Renal pelvis (tissue), 12 donors: ENCODE measurements at places on chromosomes 1 and 21.
A peak's percentile ranks its signal among the peaks of the same experiment; 100 is the strongest.

DNA sequence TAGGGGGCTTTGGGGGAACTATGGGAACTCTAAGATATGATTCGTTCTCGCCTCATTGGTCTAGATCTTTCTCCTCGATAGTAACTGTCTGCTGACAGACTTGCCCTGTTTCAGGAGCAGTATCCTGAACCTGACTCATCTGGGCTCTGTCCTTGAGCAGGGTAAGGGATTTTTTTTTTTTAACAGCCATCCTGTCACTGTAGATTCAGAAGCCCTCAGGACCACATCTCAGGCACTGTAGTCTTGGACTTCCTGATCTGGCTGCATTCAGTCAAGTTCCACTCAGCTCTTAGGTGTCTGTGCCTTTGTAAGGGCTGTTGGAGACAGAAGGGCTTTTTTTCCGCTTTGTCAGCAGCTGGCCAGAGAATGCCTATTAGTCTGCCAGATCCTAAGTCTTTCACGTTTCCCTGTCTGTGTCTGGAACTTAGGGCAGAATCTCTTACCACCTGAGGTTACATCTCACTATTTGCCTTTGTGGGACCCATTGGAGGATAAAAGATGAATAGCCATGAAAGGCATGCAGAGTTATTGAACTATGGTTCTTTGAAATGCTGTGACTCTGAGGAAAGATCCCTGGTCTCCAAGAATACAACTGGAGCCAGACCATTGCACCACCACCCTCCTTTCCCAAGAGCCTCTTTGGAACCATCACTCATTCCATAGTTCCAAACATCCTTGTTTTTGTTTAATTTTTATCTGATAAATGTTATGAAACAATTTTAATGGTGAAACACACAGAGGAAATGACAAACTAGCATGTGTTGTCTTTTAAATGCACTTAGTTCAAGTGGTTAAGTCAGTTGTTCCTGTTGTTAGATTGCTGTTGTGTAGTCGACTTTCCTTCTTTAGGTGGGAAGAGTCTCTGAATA is 49.7 kb upstream of the MACF1 start:
- no peak for DNase-seq

DNA sequence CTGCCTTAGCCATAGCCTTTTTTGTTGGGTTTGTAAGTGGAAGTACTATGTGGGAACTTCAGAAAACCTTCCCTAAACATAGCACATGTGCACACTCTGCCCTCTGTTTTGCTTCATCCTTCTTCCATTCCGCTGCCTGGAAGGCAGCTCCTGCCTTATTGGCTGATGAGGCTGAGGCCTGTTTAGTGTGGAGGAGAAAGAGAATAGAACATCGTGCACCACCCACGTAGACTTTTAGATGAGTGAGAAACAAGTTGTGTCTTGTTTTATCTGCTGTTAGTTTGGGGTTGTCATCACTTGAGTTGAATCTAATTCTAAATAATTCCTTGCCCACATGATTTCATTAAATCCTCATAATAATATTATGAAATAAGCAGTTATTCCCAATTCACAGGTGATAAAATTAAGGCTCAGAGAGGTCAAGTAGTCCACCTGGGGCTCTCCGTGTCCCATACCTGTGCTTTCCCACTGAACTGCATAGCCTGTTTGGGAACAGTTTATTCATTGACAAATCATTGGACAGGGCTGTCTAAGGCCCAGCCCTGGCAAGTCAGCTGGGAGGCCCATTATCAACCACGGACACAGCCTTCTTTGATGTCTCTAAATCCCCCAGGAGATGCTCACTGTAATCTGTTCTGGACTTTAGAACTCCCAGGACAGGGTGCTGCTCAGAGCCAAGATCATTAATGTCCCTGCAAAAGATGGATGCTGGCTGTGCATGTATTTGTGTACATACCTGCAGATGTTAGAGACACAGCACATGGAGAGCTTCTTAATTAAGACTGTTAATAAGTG is 93.0 kb downstream of the ABCA4 start:
- no peak for DNase-seq

- DNase-seq = no peak
Observed at GRCh38 chr1:230069796-230070195, 2.8 kb downstream of the GALNT2 start.

DNA sequence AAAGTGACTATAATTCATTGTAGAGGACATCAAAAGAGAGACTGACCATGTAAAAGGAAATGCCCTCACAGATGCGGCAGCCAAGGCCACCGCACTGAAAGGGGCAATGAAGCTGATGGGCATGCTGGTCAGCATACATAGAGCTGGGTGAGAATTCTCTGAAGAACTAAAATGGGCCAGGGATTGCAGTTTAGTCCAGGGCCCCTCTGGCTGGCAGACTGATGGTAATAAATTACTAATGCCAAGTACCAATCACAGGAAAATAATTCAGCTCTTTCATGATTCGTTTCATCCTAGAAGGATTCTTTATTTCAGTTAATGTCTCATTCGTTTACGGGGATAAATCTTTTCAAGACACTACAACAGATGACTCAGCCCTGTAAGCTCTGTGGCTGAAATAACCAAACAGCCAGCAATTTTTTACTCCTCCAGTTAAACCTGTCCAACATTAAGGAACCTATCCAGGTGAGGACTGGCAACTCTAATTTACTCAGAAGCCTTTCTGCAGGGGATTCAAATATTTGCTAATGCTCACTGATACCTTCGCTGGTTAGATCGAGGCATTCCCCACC is 56.9 kb upstream of the MAP1LC3C start:
- no peak for DNase-seq

DNA sequence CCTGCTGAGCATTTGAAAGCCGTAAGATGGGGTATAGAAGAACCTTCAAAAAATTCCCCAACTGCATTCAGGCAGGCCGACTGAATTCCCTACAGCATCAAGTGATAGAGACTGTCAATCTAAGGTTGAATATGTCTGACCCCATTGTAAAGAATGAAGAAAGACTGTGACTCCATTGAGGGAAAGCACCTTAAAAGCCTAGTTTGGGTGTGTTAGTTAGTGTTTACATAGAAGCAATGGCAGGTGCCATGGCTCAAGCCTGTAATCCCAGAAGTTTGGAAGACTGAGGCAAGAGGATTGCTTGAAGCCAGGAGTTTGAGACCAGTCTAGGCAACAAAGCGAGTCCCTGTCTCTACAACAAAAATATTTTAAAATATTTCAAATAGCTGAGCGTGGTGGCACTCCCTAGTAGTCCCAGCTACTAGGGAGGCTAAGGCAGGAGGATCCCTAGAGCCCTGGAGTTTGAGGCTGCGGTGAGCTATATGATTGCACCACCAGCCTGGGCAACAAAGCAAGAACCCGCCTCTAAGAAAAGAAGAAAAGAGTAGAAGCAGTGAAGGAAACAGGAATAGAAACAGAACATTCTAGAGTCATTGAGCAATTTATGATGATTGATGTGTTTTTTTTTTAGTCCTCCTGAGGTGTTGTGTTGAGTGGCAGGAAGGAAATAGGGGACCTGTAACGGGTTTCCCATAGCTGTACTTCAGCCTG is 15.4 kb downstream of the POLR3GL start:
- no peak for DNase-seq

DNA sequence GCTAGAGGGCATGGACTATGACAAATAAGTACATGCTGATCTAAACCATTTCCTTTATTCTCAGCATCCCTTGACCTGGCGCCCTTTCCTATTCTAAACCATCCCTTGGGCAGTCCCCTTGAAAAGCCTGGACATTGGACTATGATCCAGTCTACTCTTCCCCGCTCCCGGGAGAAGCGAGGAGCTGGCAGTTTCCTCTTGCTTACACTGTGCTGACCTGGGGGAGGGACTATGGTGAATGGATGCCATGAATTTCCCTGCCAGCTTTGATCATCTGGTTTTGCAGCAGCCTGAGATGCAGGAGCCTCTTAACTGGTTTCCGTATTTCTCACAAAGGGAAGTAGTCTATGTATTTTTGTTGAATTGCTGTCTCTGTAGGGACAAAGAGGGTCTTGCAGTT is 121.7 kb downstream of the KIF26B start:
- DNase-seq = peak; percentile 48

DNA sequence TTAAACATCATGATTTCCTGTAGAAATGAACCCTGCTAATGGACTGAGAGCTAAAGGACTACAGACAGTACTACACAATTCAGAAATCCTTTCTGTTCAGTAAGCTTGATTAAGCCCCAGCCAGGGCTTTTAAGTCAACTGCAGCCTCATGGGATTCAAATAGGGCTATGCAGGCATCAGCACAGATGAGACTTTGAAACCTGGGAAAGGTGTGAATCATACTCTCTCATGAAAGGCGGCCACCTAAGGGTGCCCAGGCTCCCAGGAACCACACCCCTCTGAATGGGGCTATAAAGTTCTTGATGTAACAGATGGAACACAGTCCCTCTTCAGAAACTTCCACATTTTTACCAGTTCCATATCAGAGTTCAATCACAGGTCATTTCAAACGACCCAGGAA is 7.6 kb downstream of the SIPA1L2 start:
- DNase-seq = no peak

DNA sequence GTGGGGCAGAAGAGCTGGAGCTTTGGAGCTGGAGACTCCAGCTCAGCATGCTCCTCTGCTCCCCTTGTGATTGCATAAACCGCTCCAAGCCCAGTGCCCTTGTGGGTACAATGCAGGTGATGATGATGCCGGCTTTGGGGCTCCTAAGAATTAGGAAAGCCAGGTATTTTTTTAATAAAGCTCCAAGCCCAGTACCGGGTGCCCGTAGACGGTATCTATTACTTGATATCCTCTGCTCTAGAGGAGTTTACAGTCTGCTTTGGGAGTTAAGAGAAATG is 27.2 kb downstream of the TENT5C start:
- DNase-seq = no peak

DNA sequence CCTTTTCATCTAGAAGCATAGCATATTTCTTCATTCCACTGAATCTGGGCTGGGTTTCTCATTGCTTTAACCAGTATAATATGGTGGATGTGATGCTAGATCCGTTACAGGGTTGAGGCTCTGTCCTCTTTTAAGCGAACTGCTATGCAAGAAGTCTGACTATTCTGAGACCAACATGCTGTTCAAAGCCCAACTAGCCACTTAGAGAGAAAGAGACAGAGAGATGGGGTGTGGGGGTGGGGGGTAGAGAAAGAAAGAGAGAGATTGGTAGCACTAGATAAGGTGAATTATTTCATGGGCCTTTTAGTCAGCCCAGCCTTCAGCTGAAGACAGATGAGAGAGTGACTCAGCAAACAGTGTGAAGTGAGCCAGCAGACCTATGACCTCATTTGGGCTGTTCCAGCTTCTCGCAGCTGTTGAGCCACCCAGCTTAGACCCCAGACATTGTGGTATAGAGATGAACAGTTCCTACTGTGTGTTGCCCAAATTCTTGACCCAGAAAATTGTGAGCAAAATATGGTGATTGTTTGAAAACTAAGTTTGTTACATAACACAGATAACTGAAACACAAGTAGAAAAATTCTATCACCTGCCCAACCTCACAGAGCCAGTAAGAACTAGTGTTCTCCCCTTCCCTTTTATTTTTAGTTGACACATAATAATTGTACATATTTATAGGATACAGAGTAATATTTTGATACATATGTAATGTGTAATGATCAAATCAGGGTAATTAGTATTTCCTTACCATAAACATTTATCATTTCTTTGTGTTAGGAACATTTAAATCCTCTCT is 40.7 kb upstream of the PRKACB start:
- DNase-seq = no peak

- peak; percentile 17 for DNase-seq
Observed at GRCh38 chr1:80211691-80212380, 1205.3 kb upstream of the ADGRL4 start.

DNA sequence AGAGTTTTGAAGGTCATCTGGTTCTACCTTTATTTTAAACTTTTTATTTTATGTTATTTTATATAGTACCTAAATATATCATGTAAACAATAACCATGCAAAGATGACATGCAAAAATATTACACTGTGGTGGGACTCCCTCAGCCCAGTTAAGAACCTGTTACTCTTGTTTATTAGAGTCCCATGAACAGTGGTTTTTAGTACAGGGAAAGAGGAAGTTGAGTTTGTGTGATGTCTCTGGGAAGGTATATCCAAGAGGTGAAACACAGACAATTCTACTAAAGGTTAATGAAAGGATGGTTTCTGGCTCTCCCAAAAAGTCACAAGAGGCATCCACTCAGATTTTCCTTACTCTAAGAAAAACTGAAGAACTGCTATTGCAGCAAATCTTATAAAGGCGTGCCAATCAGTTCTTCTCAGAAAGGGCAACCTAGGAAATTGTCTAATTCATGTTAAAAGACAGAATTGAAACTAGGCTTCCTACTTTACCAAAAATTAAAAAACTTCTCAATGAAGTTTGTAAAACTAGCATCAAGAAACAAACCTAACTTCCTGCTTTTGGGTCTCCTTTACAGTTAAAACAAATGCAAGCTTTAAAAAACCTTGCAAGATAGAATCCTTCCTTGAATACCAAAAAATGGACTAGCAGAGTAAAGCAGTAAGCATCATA is 19.9 kb downstream of the GFI1 start:
- no peak for DNase-seq

DNA sequence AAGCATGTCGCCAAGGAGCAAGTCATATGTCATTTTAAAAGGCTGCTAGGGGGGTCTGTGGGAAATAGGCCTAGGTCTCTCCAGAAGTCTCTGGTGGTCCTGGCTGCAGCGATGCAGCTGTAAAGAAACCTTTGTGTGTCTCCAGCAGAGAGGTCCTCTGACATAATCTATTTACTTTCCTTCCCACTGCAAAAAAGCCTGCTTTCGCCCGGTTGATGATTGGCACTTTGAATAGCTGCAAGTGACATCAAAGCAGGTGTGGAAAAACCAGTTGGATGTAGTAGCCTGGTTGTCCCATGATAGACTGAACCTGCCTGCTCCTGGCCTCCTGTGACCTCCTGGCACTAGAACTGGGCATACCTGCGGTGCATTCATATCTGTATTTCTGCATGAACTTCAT is 13.8 kb downstream of the RASSF5 start:
- DNase-seq = no peak

DNA sequence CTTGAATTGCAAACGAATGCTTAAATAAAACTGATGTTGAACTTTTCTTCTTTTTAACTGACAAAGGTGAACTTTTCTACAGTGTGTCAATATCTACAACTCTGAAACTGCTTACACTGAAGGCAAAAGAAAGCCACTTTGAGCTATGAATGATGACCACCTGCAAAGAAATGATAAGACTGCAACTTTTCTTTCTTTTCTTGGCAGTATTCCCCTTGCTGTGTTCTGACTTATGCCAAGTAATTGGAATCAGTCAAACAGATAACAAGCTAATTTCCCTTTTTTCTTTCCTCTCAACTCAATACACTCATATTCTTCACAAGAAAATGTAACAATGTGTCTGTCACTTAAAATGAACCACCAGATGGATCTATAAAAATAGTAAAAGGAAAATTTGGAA is 588.1 kb upstream of the BRINP3 start:
- no peak for DNase-seq

- peak; percentile 10 for DNase-seq
Observed at GRCh38 chr1:90504509-90504908, 212.6 kb downstream of the BARHL2 start.

- no peak for DNase-seq
Observed at GRCh38 chr1:43766086-43766784, 58.9 kb downstream of the ST3GAL3 start.
